ENCODE measurements at places on chromosomes 16 and 17.

DNA sequence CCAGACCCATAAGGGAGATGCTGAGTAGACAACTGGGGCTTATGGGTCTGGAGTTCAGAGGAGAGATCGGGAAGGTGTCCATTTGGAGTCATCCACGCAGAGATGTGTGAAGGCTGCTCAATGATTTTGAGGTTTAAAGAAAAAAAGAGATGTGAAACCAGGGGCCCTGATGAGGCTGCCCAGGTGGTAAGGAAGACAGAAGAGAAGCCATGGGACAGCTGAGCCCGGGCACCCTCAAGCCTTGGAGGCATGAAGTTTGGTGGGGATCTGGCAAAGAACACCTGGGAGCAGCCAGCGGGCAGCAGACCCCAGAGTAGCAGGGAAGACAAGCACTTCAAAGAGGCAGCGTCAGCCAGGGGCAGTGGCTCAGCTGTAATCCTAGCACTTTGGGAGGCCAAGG lies 20.8 kb upstream of the MYO15B start:
- no peak for DNase-seq

DNA sequence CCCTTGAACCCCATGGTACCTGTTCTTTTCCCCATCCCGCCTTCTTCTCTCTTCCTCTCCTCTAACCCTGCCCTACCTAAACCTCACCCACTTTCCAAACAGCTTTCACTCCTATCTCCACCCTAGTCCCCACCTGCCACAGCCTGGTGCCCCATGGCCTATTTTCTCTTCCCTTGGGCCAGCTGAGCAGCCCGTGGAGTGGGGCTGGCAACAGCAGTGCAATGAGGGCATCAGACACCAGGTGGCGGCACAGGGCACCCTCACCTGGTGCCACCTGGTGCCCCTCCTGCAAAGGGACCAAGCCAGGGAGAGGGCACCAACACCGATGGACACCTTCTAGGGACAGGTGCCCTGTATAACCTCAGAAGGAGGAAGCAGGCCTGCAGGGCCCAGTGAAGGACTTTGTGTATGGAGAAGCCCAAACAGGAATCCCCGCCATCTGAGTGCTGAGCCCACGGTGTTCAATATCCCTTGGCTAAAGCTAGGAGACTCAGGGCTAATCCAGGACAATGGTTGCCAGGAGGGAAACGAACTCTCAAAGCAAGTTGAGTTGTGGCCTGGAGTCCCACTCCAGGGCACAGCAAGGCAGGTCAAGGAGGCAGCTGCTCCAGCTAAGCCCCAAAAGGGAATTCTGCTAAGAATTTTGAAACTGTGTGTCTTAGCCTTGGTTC lies 4.0 kb upstream of the ABCC3 start:
- DNase-seq: peak; percentile 21

GRCh38 chr17:50585891-50586290 lies 25.4 kb downstream of the CACNA1G start:
- DNase-seq: no peak

GRCh38 chr16:22217890-22218730 lies 12.0 kb downstream of the EEF2K start:
- DNase-seq: no peak

GRCh38 chr16:88810166-88810911 lies 1.4 kb downstream of the APRT start:
- DNase-seq: no peak

- DNase-seq: no peak
These were observed 139.8 kb downstream of the KATNIP start for GRCh38 chr16:27689711-27690110.

DNA sequence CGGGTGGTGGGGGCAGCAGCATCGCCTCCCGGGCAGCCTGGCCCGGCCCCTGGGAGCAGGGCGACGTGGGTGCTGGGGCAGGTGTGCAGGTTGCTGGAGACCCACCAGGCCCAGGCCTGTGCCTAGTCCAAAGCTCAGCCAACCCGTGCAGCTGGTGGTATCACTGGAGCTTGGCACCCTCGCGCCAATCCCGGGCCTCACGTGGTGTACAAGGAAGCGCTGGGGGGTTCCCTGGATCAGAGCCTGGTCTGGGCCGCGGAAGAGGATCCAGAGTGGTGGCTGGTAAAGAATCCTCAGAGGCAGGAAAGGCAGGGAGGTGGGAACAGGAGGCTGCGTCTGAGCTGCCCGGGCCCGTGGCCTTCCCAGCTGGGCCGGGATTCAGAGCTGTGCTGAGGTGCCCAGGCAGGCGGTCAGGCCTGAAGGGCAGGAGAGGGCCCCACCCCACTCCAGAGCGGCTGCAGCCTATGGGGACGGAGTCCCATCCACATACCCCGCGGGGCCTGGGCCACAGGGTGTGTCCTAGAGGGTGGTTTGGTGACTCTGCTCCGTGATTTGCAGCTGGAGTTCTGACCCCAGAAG lies 36.2 kb downstream of the ZFPM1 start:
- DNase-seq: no peak

GRCh38 chr16:46974352-46974751 lies 878 bp upstream of the DNAJA2 start:
- DNase-seq: no peak

GRCh38 chr16:24950275-24950674 lies 64.9 kb downstream of the ARHGAP17 start:
- DNase-seq: no peak
